ENCODE measurements at places on chromosomes 1 and 21.

DNA sequence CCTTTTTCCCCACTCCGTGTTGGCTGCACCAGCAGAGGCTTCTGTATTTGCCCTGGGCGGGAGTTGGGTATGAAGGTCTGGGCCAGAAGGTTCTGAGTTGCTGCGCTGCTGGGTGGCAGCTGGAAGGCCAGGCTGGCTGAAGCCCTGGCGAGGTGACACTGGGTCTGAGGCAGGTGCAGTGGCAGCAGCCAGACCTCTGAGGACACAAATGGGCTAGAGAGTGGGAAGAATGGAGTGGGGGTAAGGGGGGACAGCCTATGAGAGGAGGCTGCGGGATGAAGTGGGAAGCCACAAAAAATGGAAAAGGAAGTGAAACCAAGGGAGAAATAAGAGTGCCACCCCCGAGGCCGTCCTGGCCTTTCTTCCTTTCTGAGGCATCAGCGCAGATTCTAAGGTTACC, 53.2 kb downstream of the STX6 start:
- no peak for DNase-seq

DNA sequence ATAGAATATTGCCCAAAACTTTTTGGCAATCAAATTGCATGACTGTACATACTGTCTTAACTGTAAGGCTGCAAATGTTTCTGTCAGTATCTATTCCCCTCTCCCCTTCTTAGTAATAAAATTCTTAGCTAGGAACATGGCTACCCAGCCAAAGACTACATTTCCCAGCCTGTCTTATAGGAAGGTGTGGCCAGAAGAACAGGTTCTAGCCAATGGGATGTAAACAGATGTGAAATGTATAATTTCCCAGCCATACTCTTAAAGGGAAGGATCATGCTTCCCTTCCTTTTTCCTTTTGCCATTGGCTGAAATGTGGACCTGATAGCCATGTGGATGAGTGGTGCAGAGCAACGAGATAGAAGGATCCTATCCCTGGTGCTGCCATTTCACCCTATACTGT, 7.0 kb upstream of the HIVEP3 start:
- DNase-seq: no peak

GRCh38 chr1:26469558-26469957, 2.7 kb upstream of the HMGN2 start:
- DNase-seq: no peak

GRCh38 chr1:24266998-24267397, 52.2 kb upstream of the GRHL3 start:
- DNase-seq: no peak

- no peak for DNase-seq
Observed at GRCh38 chr1:177665935-177666334, 303.9 kb downstream of the SEC16B start.

- no peak for DNase-seq
Observed at GRCh38 chr1:240001177-240001740, 90.4 kb upstream of the FMN2 start.

- DNase-seq: no peak
Observed at GRCh38 chr1:116411784-116412479, 38.9 kb downstream of the ATP1A1 start.

DNA sequence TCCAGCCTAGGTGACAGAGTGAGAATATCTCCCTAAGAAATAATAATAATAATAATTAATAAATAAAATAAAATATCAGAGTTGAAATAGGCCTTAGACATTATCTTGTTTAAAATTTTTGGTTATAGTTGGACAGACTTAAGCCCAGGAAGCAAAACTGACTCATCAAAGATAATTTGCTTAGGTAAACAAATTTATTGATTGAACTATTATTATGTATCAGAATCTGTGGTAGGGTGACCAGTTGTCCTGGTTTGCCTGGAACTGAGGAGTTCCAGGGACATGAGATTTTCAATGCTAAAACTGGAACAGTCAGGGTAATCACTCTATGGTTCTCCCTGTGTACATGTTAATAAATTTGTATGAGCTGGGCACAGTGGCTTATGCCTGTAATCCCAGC, 47.8 kb upstream of the RNF11 start:
- no peak for DNase-seq

- DNase-seq: no peak
Observed at GRCh38 chr1:98382986-98383740, 278.4 kb upstream of the SNX7 start.

DNA sequence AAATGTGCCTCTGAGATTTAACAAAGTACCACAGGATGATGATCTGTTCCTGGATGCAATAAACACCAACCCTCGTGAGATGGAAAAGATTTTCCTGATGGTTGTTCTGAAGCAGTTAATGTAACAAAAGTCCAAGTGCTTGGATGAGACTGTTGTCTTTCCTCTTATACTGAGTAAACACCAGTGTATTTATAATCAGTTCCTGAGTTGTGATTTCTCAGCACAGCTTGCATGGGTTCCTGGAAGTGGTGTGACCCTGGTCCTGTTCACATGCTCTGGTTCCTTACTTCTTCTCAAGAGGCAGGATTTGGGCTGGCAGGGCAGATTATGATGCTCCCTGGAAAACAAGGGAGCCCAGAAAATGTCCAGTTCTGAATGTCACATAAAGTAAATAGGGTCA, 208.2 kb upstream of the USP24 start:
- no peak for DNase-seq

- no peak for DNase-seq
Observed at GRCh38 chr1:155329980-155330598, 9.4 kb downstream of the RUSC1 start.

DNA sequence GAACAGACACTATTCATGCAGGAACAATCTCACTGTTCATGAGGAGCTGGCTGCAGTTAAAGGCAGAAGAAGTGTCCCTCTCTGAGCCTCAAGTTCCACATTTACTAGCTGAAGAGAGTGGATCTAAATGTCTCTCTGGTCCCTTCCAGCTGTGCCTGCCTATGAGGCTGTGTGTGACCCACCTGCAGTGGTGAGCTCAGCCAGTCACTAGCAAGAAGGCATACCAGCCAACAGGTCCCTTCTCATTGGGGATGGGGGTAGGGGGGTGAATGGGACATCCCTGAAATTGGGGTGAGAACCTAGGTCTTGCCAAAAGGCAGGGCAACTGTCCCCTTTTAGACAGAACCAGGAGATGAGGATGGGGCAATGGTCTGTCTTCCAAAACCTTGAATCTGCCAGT, 13.6 kb downstream of the RD3 start:
- DNase-seq: no peak

DNA sequence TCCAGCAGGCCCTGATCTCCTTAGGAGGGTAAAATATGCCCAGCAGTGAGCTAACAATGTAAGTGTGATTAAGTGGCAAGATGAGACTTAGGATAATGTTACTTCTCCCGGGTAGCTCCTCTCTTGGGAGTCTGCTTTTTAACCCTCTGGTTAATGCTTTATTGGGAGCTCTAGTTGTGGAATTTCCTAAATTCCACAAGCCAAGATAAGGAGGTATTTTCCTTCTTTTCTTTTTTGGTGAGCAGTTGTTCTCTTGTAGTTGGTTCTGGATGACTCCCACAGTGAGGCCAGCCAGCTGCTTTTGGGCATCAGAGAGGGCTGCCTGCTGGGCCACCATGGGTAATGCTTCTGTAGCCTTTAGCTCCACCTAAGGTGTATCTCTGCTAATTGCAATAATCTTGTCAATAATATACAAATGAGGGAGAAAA, 19.3 kb downstream of the C1orf52 start:
- DNase-seq: no peak

- no peak for DNase-seq
Observed at GRCh38 chr1:23531562-23532094, 595 bp upstream of the E2F2 start.

DNA sequence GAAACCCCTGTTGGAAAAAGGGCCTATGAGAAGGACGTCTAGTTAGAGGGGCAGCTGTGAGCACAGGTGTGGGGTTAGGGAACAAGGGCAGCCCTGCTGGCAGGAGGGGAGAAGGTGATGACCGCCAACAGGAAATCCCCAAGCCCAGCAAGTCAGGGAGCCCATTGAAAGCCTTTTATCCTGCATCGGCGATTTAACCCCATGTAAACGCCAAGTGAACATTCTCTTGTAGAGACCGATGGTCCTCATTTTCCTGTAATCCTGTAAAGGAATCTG, 1.1 kb upstream of the BSND start:
- DNase-seq: no peak

GRCh38 chr1:157624471-157624870, 26.6 kb upstream of the FCRL4 start:
- no peak for DNase-seq

DNA sequence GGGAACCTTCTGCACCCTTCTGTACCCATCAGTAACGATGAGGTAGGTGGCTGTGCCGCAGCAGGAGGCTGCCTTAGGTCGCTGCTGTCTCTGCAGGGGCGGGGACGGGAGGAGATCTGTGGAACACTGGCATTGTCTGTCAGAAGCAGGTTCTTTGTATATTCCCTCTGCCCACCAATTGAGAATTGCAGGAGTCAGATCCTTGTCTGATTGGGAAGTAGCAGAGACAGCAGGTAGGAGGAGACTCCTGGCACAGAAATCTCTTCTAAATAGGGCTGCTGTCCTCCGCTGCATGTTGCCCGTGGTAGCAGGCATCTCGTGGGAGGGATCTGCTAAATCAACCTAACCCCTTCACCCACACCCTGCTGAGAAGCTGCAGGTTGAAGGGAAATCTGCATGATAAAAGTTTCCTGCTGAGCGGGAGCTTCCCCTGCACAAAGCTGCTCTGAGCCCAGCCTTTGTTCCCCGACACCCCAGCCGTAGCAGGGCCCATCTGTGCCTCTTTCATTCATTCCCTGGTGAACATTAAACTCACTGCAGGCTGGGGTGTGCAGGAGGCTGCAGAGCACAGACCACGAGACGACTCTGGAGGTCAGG, 15.9 kb downstream of the SARS1 start:
- no peak for DNase-seq

DNA sequence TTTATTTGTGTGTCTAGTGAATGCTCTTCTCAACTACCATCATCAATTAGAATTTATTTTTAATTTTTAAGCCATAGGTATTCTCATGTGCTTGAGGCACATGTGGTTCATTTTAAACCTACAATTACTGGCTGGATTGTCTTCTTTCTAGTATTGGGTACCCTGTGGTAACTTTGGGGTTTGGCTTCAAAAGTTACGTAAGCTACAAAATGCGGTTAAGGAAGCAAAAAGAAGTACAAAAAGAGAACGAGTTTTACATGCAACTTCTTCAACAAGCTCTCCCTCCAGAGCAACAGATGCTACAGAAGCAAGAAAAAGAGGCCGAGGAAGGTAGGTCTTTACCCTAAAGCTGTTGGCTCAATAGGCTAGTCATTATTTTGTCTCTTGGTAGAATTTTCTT, 25.8 kb downstream of the MACO1 start:
- DNase-seq: no peak

GRCh38 chr1:147669469-147670318, 630 bp downstream of the ACP6 start:
- DNase-seq: peak; percentile 55

GRCh38 chr1:211609120-211610024, 30.4 kb upstream of the SLC30A1 start:
- no peak for DNase-seq

DNA sequence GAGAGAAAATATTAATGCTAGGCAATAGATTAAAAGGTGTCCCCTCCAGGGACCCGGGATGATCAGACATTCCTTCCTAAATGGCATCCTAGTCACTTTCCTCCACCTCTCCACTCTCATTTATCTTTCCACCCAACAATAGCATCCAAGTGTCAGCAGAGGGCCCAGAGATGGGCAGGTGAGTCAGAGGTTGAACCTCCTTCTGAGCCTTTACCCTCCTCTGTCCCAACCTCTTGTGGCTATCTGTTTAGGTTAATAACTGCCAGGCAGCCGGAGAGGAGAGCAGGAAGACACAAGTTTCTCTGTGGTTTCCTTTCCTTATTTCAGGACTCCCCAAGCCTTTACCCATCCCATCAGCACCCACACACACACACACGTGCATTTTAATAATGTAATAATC, 4.1 kb downstream of the GJA5 start:
- no peak for DNase-seq

GRCh38 chr1:230827081-230827681, 41.1 kb downstream of the C1orf198 start:
- DNase-seq: no peak

DNA sequence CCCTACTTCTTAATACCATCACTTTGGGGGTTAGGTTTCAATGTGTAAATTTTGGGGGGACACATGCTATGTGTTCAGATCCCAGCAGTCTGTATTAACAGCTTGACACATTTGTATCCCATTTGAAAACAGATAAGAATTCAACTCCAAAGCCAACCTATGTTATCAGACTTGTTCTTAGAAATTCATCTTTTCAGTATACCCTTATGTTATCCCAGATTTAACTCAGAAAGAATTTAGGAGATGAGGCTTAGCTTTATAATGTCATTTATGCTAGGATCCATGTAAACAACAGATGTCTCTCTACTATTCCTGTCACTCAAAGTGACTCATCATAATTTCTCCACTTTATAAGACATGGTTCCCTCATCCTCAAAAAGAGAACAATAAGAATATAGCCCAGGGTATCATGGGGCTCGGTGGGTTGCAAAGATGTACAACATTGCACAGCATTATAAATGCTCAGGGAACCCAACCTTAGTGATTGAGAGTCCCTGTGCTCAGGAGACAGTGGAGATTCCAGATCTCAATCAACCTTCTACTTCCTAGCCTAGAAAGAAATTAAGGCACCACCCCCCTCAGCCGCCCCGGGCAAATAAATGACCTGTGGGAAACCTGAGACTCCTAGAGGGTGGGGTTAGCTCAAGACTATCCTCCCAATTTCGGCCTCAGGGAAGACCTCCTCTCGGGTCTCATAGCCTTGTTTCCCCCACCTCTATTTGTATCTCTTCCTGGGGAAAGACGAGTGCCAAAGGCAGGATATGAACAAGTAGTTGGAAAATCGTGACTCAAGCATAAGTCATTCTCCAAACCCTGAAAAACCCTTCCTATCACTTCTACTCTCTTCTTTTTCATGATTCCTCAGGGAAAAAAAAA, 265.1 kb upstream of the CAMK1G start:
- DNase-seq: no peak

DNA sequence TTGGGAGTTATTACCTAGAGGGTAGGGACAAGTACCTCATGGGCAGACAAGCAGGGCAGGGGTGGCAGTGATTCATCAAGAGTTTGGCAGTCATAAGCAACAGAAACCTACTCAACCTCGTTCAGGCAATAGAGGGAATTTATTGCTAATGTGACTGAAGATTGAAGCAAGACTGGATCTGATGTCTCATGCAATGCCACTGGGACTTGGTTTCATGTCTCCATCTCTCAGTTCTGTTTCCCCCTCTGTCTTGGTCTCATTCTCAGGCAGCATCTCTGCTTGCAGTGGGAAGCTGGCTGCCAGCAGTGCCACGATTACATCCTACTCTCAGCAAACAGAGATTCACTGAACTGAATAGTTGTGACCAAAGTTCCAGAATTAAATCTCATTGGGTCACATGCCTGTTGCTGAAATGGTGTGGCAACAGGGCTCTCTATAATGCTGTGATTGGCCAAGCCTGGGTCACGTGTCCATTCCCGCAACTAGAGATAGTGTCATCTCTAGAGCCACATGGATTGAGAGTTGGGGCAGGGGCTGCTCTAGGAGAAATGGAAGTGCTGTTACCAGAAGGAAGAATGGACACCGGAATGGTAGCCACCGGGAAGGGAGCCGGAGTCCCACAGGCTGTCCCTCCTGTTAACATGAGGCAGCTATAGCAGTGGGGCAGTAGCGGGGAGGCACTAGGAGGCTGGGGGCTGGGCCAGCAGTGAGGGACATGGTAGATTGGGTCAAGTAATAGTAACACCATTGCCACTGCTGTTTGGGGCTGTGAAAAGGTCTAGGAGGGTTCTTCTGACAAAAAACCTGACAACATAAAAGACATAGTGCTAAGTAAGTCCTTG, 3.9 kb upstream of the CDC42 start:
- DNase-seq: no peak
